ENCODE measurements at places on chromosomes 3 and 15.
A peak's percentile ranks its signal among the peaks of the same experiment; 100 is the strongest.

DNA sequence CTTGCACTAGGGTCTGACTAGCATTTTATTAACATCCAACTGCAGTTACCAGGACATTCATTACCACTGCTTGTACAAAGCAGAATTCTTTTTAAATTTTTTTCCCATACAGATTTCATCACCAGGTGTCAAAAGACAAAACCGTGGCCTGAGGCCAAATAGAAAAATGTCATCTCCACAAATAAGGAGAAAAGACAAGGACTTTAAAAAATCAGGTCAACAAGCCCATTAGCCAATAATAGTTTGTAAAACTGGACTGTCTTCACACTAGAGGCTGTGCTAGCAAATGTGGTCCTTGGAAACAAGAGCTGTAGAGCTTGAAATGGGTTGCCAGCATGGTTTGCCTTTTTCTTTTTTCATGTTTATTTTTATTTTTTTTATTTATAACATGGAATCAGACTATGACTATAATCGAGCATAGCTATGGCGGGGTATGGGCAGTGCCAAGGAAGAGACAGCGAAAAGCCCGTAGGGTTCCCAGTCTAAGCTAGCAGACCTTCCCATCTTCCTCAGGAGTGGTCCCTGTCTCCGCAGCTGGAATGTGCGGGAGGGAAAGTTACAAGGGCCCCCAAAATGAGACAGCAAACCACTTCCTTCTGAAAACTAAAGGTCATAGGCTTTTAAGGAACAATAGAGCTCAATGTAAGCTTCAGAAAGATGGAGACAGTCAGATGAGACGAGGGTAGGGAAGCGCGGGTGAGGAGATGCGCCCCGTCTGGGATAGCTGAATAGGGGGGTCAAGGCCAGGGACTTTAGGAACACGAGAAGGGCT, 1.5 kb downstream of the PTPN9 start:
- peaks cover 10% of the 10 kb centered on the region for H3K4me1 ChIP-seq
- H3K27me3 ChIP-seq = no peaks in the 10 kb centered on the region
- DNase-seq = no peak
- peak overlapping the region; percentile 86 for H3K4me3 ChIP-seq

DNA sequence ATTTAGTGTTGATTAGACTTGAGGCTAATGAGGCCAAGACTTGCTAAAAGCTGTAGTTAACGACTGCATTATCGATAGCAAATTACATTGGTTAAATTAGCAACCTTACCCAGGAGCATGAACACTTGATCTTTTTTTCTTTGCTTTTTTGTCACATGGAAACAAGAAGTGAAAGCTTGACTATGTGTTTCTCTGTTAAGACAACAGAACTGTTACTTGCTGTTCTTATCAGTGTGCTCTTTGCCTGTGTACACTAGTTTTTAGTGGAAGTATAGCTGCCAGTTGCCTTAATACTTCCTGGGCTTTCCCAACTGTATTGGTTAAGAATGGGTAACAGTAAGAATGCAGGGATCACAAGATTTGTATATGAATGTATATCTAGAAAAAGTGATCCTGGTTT, 625.5 kb downstream of the NAALADL2 start:
- H3K27ac ChIP-seq = peak overlapping the region; percentile 25
- no peaks in the 10 kb centered on the region for H3K27me3 ChIP-seq
- H3K36me3 ChIP-seq = no peaks in the 10 kb centered on the region
- peak; percentile 63 for DNase-seq
- peaks cover 18% of the 10 kb centered on the region for H3K4me1 ChIP-seq

- H3K4me1 ChIP-seq = no peaks in the 10 kb centered on the region
- no peaks in the 10 kb centered on the region for H3K36me3 ChIP-seq
- no peak overlapping the region for H3K27ac ChIP-seq
- no peaks in the 10 kb centered on the region for H3K27me3 ChIP-seq
- H3K4me3 ChIP-seq = no peak overlapping the region
- DNase-seq = no peak
Observed at GRCh38 chr3:105579439-105579838, 212.7 kb downstream of the ALCAM start.

DNA sequence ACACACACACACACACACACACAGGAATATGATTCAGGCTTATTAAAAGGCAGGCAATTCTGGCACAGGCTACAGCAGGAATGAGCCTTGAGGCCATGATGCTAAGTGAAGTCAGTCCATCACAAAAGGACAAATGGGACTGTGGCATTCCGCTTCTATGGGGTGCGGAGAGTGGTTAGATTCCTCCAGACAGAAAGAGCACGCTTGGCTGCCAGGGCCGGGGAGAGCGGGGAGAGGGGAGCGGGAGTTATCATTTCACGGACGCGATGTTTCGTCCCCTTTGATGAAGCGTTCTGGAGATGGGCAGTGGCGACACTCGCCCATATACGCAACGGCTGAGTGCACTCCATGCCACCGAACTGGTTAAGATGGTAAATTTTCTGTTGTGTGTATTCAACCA, 58.5 kb upstream of the FAM174B start:
- H3K27me3 ChIP-seq = no peaks in the 10 kb centered on the region
- H3K4me3 ChIP-seq = peak overlapping the region; percentile 73
- no peak overlapping the region for H3K27ac ChIP-seq

DNA sequence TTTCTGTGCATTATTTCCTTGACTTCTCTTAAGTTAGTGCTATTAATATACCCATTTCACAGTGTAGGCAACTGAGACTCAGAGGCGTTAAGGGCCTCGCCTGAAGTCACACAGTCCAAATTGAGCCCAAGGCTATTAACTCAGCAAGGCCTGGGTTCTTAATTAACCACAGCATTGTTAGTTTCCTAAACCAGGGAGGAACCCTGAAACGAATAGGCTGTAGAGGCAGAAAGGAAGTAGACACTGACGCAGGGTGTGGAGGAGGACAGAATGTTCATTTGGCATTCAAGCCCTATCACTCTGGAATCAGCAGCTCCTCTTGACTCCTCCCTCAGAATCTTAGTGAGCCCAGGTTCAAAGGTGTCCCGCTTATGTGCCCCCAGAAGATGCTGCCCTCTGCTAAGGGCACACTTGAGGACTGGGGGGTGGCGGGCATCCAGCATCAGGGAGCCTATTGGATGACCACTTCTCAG, 13.9 kb downstream of the ARHGEF3 start:
- H3K36me3 ChIP-seq = no peaks in the 10 kb centered on the region
- no peak overlapping the region for H3K4me3 ChIP-seq
- H3K27ac ChIP-seq = no peak overlapping the region
- no peaks in the 10 kb centered on the region for H3K27me3 ChIP-seq

DNA sequence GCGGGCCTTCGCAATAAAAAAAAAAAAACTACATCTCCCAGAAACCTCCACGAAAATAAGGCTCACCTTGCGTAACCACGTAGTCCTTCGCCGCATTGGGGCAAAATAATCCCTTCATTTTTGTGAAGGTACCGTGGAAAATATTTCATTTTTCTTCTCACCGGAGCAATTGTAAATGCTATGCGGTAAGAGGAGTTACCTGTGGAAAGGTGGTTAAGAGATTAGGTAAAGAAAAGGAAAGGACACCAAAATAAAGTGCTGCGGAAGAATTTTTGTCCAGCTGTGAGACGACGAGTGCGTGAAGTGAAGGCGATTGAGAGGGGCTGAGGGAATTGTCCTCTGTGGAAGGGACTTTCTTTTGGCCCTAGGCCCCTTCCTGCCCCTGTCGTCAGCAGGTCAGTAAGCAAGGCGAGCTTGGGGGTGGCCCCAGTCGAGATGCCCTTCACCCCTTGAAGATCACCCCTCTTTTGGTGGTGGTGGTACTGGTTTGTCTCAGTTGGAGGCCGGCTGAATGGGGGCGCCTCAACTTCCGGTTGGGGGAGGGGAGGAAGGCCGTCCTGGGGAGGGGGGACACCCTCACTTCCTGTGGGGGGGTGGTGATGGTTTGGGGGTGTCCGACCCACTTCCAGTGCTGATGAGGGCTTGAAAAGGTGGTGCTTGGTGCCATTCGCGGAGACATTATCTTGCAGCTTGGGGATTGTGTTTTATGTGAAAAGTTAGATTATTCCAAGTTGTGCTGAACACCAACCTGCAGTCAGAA, at the start of gene HMG20A:
HMG20A (plus strand) TSS at position 279 of the 760 bp plus-strand sequence. CDS start 37,520 bp downstream, outside the sequence.
- H3K27ac ChIP-seq = peak within 1 kb of the TSS; percentile 77
- H3K4me1 ChIP-seq = peaks cover 17% of the 10 kb centered on the region
- peak within 1 kb of the TSS; percentile 80 for H3K4me3 ChIP-seq
- peak; percentile 85 for DNase-seq
- no peaks in the 10 kb centered on the region for H3K36me3 ChIP-seq

DNA sequence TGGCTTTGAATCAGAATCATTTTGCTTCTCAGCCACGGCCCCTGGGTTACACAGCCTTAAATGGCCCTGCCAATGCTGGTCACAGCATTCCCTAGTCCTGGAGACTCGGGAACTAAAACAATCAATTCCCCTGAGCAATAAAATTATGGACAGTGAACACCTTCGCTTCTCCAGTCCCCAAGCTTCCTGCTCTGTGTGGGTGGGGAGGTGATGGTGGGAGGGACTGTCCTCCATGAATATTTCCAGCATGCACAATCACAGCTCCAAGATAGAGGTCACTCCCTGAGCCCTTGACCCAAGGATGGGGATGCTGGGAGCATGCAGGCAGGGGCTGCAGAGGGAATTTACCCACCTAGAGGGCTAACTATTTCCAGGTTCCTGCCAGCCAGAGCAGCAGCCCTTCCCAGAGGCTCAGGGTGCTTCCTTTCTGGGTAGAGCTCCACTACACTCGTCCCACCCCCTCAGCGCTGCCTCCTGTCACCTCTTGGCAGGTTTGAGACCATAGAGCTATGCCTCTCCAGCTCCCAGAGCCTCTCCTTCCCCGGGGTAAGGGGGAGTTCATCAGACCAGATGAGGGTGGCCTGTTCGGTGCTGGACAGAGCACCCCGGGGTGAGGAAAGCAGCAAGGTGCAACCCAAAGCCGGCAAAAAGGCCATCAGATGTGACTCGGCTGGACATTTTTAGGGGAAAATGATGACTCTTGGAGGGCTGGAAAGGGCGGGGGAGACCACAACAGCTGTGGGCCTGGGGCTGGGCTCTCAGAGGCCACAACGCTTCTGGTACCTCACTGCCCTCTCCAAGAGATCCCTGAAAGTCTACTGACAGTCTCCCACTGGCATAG, 14.5 kb upstream of the CCDC33 start:
- peaks cover 93% of the 10 kb centered on the region for H3K27me3 ChIP-seq
- H3K4me1 ChIP-seq = no peaks in the 10 kb centered on the region
- no peak overlapping the region for H3K4me3 ChIP-seq
- no peak overlapping the region for H3K27ac ChIP-seq

DNA sequence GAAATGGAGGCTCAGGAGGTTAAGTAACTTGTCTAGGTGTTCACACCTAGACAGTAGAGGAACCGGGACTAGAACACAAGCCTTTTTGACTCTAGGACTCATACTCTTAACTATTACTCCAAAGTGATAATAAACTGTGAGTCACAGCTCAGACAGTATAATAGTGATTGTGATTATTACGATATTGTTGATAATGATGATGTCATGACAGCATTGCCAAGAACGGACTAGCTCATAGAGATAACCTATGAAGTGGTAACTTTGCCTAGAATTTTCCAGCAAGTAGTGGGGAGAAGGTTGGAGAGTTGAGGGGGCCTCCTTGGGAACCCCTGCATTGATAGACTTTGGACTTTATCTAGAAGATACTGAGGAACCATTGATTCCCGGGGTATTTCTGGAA, 34.0 kb downstream of the STARD5 start:
- no peak overlapping the region for H3K27ac ChIP-seq
- no peak overlapping the region for H3K4me3 ChIP-seq
- H3K36me3 ChIP-seq = no peaks in the 10 kb centered on the region
- DNase-seq = no peak
- no peaks in the 10 kb centered on the region for H3K27me3 ChIP-seq

DNA sequence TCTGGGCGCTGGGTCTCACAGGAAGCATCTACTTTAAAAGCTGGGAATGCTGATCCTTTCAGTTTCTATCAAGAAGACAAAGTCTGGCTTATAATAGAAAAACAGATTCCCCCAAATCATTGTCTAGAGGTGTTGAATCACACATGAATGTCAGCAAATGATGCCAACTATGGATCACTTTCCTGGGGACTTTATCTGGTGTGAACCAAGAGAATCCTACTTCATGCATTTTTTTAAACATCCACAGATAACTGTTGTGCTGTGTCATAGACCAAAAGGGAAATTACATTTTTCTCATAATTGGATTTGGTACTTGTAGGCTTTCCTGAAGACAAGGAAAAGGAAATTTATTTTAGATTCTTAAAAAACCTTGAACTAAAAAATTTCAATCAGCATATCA, 132.7 kb downstream of the CD47 start:
- H3K4me3 ChIP-seq = no peak overlapping the region
- H3K27ac ChIP-seq = no peak overlapping the region
- H3K27me3 ChIP-seq = no peaks in the 10 kb centered on the region
- no peak for DNase-seq
- H3K36me3 ChIP-seq = no peaks in the 10 kb centered on the region

- H3K4me1 ChIP-seq = no peaks in the 10 kb centered on the region
- H3K27ac ChIP-seq = no peak overlapping the region
- no peak for DNase-seq
- H3K27me3 ChIP-seq = no peaks in the 10 kb centered on the region
- no peaks in the 10 kb centered on the region for H3K36me3 ChIP-seq
Observed at GRCh38 chr3:134075568-134075825, 45.8 kb upstream of the SLCO2A1 start.

DNA sequence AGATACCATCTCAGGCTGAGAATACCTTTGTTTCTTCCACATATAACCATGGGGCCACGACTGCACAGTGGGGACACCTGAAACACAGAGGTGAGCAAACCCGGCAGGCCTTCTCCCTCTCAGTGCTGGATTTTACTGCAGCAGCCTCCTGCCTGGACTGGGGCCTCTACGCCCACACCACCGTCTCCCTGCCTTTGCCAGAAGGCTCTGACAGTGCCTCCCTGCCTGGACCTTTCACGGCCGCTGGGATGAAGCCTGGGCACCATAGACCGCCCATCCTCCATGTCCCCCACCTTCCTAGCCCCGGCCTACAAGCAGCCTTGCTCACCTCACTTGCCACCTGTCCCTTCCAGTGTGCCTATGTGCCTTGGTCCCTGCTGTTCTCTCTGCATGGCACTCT, 214.3 kb downstream of the NFKBIZ start:
- DNase-seq = no peak
- no peak overlapping the region for H3K4me3 ChIP-seq
- peaks cover 21% of the 10 kb centered on the region for H3K4me1 ChIP-seq
- no peaks in the 10 kb centered on the region for H3K36me3 ChIP-seq
- no peaks in the 10 kb centered on the region for H3K27me3 ChIP-seq

DNA sequence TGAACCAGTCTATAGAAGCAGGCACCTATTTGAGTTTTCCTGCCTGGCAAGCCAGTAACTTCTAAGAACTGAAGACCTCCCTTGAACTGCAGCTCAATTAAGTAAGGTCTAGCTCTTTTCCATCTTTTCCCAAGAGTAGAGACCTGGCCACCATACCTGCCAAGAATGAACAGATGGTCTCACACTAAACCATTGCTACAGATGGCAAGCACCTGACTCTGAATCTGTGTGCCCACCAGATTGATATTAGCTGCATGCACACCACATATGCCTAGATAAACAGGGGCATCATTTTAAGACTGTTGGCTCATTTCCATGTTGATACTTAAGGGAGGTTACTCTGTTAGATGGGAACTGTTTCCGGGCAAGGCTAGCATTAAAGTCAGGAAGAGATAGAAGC, 34.8 kb upstream of the GSK3B start:
- no peaks in the 10 kb centered on the region for H3K4me1 ChIP-seq
- DNase-seq = no peak
- no peak overlapping the region for H3K27ac ChIP-seq
- H3K27me3 ChIP-seq = no peaks in the 10 kb centered on the region
